Fibroblast of skin of right biceps (primary cell): ENCODE measurements at places on chromosomes 1 and 21.

- no peak for DNase-seq
These were observed 5.9 kb downstream of the RUSC1 start for GRCh38 chr1:155326631-155327037.

- DNase-seq: no peak
These were observed 19.2 kb downstream of the NLRP3 start for GRCh38 chr1:247435030-247435758.

DNA sequence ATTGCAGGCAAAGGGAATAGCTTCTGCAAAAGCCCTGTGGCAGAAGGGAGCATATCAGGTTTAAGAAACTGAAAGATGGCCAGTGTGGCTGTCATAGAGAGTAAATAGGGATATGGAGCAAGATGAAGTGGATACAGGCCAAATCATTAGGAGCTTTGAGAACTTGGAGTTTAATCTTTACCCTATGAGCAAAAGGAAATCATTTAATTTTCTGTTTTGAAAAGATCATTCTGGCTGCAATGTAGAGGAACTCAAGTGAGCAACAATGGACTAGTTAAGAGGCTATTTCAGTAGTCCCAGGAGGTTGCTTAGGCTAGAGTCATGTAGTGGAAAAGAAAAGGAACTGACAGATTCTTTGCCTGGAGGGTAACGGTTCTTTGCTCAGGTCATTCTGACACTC, 47.2 kb downstream of the RAP1A start:
- no peak for DNase-seq

GRCh38 chr1:107277022-107277421, 136.2 kb downstream of the NTNG1 start:
- DNase-seq: peak; percentile 53

GRCh38 chr1:6313393-6314200, 52.7 kb upstream of the GPR153 start:
- DNase-seq: no peak

DNA sequence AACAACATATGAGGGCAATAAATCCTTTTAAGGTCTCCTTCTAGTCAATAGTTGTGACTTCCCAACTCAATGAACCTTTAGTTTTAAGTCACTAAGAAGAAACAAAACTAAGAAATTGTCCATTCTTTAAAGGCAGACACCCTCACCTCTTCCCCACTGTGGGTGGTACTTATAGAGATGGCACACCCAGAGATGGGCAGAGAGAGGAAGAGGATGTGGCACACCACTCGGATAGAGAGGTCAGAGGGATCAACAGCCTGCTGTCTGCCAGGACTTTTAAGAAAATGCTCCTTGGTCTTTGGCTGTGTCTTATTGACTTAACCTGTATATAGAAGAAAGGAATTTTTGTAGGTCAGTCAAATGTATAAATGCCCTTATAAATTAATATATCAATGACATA, 45.1 kb downstream of the FASLG start:
- no peak for DNase-seq

GRCh38 chr1:2190491-2190976, 4.0 kb downstream of the FAAP20 start:
- DNase-seq: no peak

DNA sequence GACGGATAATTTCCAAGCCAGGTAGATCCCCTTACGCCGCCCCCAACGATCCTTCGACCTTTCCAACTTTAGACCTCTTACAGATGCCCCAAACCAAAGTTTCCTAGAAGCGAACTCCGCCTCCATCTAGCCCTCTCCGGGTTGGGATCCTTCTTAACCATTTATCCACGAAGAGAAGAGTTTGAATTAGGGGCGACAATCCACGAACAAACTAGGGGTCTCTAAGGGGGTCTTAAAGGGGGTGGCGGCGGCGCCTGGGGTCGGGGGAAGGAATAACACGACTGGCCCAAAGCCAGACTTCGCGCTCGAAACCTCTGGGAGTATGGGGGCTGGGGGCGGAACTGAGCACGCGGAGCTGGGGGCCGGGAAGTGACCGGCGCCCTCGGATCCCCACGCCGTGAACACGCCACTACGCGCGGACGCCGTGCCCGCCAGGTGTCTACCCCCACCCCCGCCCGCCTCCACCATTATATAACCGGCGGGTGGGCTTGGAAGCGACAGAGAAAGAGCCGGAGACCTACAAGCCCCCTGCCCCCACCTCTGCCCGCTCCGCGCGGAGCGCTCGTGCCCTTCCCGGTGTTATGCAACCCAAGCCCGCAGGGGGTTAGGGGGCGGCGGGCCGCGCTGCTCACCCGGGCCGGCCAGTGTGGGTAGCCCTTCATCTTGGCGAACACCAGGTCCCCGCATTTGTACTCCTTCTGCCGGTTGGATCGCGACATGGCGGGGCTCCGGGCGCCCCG, 594 bp downstream of the HDGF start:
- peak; percentile 36 for DNase-seq

GRCh38 chr1:198776602-198777029, 137.8 kb downstream of the PTPRC start:
- DNase-seq: peak; percentile 97

DNA sequence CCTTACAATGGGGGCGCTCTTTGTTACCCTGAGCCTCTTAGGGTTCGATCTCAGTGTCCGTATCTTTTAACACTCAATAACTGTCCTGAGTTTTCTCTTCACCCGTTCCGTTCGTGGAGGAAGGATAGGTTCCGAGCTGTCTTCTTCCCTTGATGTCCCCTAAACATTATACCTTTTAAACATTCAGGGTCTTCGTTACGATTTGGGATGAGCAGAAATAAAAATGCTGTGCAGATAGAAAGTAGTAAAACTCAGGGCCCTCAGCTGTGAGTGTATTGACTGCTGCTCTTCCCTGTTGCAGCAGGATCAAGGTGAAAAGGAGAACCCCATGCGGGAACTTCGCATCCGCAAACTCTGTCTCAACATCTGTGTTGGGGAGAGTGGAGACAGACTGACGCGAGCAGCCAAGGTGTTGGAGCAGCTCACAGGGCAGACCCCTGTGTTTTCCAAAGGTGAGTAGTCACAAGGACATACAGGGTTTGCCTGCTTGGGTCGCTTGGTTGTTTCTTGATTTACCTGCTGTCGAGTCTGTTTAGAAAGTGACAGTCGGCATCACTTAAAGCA, 784 bp downstream of the RPL11 start:
- DNase-seq: no peak

DNA sequence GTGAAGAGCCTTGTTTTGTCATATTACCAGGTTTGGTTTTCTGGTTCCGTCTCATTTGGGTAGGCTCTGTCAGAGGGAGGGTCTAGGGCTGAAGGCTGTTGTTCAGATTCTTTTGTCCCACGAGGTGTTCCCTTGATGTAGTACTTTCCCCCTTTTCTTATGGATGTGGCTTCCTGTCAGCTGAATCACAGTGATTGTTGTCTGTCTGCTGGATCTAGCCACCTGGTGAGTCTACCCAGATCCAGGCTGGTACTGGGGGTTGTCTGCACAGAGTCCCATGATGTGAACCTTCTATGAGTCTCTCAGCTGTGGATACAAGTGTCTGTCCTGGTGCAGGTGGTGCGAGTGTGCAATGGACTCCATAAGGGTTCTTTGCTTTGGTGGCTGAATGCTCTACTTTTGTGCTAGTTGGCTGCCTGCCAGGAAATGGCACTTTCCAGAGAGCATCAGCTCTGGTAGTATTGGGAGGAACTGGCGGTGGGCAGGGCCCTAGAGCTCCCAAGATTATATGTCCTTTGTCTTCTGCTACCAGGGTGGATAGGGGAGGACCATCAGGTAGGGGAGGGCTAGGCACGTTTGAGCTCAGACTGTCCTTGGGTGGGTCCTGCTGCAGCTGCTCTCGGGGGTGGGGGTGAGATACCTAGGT, 246.0 kb downstream of the RYR2 start:
- DNase-seq: no peak

DNA sequence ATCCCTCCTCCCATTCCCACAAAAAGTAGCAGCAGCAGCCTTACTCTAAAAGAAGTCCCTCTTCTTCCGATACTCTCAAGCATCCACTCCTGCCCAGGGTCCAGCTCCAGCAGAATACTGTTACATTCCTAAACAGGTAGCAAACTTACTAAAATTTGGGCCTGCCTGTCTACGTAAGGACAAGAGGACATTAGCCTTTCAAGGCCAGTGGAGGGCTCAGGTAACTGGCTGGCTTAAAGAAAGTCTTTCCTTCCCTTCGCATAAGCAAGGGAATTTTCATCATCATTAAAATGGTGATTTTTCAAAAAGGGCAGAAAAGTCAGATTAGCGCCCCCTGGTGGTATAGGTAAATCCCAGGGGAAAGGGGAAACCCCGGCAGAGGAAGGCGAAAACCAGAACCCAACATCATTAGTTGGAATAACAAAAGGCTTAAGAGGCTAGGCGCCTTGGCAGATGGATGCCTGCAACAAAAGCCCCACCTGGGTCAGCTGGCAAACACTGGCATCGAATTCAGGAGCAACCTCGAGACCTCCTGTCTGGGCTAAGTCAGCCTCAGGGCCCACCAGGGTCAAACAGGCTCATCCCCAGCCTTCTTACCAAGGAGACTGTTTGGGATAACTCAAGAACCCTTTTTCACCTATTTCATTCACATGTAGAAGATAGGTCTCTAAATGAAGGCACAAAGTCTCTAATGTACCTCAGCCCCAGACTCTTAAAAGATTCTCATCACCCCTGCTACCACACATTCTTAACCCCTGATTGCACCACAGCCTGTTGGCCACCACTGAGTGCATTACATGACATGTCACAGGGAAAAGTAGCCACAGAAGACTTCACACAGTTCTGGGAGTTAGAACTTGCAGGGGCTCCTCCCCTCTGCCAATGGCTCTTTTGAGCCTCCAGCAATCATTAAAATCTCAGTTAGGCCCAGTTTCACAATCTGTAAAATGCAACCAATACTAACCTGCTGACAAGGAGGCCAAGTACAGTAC, 36.7 kb downstream of the ERI3 start:
- peak; percentile 38 for DNase-seq

DNA sequence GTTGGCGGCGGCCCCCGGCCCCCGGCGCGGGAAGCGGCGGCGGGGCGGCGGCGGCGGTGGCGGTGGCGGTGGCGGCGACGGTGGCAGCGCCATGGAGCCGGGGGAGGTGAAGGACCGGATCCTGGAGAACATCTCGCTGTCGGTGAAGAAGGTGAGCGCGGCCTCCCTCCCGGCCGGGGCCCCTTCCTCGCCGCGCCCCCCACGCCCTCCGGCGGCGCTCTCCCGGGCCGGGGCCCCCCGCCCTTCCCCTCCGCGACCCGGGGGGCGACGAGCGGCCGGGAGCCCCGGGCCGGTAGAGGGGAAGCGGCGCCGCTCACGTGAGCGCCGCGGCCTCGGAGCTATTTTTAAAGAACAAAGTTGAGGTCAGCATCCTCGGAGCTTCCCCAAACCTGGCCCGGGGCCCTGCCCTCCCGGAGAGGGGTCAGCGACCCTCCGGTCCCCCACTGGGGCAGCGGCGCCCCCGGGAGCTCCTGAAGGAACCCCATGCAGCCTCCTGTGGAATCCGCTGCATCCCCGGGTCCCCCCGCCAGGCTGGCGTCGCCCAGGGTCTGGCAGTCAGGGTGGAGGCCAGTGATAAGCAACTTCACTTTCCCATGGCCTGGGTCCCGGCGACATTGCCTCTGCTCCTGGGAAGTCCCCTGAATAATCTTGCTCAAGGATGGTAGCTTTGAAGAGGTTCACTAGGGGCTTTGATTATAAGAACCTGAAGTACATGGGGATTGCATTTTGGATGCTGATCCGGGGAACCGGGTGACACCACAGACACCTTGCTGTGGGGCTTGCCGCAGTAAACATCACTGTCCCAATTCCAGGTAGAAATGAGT, 560 bp downstream of the PLEKHM2 start:
- DNase-seq: peak; percentile 22

- DNase-seq: no peak
These were observed 46.5 kb upstream of the TENT5B start for GRCh38 chr1:27058966-27059669.

DNA sequence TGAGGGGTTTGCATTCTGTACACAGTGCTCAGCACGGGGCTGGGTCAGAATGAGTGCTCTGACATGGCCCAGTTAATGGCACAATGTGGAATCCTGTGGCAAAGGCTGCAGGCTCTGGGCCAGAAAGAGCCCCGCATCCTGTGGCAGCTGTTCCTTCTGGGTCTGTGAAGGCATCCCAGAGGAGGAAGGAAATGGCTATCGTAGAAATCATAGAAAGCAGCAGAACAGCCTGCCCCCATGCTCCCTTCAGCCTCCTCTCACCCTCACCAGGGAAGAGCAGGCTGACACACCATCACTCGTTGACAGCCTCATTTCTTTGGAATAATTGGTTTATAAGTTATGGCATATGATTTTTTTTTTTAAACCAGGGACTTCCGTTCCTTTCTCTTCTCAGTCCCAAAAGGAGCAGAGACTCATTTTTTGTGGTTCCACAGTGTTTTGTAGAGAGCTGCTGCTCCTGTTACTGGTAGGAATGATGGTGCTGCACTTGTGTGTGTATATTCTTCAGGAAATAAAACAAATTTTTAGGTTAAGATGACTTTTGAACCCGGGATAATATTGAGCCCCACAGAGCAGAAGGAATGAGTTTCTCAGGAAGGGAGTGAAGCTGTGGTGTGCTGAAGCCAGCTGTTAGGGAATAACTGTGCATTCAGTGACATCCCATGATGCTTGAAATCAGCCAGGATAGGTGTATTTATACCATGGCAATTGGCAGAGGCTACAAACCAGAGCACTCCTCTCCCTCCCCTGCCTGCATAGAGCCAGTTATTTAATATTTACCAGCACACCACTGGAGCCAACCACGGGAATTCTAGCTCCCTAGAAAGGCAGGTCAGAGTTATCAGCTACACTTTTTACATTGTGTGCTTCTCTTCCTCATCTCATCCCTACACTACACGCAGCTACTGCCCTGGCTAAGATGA, 32.0 kb downstream of the PLXNA2 start:
- DNase-seq: peak; percentile 83

GRCh38 chr1:178927003-178927402, 56.1 kb upstream of the ANGPTL1 start:
- DNase-seq: no peak

DNA sequence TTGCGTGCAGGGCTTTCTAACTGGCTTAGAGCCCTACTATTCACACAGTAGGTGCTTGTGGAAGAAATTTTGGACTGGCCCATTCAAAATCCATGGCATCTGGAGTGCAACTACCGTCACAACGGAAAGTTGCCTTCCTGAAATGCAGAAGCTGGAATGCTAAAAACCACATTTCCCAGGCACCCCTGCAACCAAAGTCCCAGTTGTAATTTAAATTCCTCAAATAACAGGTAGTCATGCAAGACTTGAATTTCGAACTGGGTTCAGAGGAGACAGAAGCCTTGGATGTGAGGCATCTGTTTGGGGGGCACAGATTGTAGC, 186.7 kb downstream of the TOMM20 start:
- peak; percentile 63 for DNase-seq
